ENCODE measurements at places on chromosomes 2 and 18.
A peak's percentile ranks its signal among the peaks of the same experiment; 100 is the strongest.

GRCh38 chr18:24593401-24593800, 133.0 kb downstream of the HRH4 start:
- DNase-seq: no peak

DNA sequence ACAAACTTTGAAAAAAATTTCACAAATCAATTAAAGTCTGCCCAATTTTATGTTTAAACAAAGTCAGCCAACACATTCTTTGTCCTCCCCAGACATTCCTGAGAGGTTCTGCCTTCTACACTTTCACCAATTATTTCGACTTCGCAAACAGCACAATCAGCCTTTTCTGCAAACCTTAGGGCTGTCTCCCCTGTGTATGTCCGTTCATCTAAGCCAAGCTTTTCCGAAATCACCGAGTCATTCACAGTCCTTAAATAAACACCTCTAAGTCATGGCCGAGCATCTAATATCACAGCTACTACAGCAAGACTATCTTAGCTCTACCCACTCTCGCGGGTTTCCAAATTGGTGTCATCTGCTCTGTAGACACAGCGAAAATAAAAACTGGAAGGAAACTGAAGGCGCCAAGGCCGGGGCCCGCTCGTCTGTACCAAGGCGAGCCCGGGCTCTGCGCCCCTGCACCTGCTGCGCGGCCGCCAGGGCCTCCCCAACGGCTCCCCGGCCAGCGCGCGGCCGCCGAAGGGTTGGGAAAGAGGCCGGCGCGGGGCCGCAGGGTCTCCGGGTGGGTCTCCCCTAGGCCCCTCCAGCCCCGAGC, 730 bp downstream of the ODC1 start:
- DNase-seq: peak; percentile 88

DNA sequence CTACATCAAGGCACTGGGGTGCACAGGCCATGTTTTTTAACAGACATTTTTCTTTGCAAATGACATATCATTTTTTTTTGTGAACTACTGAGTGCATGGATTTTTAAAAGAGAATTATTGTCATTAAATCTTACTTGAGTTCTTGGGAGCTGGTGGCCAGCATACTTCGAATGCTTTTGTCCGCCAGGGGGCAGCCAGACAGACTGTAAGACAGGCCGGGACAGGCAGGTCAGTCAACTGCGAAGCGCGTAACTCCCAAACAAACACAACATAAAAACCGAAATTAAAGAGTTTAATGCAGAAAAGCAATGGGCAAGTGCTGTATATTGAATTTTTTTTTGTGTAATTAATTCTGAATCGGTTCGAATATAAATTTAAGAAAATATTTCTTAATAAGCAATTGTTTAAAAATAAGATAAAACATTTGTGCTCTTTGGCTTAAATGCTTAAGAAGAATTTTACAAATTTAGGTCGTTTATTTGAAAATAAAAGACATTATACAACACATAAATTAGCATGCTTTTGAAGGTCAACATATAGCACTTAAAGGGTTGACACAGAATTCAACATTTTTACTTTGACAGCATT, 142.2 kb upstream of the PXDN start:
- DNase-seq: no peak

GRCh38 chr2:107078584-107078983, 192.6 kb upstream of the ST6GAL2 start:
- no peak for DNase-seq

GRCh38 chr2:226131299-226131784, 668.3 kb downstream of the IRS1 start:
- no peak for DNase-seq

GRCh38 chr18:69233465-69234054, 167.1 kb upstream of the DOK6 start:
- DNase-seq: no peak

DNA sequence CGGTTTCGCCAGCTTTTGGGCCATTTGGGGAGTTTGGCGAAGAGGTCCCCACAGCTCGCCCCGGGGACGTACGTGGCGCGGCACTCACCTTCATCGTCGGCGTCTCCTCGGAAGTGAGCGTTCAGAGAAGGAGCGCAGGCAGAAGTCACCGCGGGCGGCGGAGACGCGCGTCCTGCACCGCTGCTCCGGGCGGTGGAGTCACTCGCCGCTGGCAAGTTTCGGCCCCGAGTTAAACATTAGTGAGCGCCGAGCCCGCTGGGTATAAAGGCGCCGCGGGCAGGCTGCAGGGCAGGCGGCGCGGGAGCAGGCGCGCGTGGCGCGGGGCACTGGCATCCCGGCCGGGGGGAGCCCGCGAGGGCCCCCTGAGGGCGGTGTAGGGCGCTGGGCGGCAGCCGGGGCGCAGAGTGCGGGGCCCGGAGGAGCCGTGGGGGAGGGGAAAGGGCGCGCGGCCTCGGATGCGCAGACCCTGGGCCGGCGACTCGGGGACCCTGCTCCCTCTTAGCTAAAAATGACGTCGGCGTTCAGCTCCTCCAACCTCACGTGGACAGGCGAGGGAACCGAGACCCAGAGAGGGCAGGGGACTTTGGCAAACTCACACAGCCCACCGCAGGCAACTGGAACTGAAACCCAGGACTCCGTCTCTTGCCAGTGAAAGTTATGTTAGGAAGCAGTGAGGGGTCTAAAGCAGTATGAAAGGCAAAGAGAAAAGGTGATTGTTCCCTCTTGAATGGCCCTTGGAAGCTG, at the start of gene DPP4:
Gene DPP4 (minus strand): TSS at position 328 of the 744 bp plus-strand sequence. CDS start 234 bp downstream, at position 94.
- DNase-seq: no peak

- no peak for DNase-seq
Observed at GRCh38 chr2:143371616-143372015, 242.4 kb downstream of the ARHGAP15 start.

DNA sequence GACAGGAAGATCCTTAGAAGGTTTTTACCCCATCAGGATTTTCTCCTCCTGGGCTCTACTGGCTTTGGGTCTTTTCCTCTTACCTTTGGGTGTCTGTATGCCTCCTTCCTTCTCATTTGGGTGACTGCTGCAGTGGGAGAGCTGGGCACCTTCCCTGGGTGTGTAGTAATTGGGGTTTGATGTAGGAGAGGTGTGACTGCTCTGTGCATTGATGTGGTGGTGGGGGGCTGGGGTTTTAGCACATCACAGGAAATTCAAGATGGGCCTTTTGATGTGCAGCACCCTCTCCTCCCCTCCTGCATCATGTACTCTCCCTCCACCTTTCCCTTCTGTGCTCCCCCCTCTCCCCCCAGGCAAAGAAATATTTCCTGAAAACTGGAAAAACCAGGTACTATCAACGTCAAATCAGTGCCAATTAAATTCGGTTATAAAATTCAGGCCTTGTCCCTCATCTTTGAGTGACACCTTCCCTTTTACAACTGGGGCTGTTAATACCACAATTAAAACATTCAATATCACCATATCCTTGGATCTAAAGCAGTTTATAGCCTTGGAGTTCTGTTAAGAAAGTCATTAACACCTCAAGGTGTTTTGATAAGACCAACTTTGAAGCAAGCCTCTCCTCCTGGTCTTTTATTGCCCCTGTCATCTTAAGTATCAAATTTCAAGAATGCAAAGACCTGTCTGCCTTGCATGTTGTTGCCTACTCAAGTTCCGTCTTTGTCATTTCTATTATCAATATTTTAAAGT, 23.3 kb downstream of the EDAR start:
- DNase-seq: no peak

DNA sequence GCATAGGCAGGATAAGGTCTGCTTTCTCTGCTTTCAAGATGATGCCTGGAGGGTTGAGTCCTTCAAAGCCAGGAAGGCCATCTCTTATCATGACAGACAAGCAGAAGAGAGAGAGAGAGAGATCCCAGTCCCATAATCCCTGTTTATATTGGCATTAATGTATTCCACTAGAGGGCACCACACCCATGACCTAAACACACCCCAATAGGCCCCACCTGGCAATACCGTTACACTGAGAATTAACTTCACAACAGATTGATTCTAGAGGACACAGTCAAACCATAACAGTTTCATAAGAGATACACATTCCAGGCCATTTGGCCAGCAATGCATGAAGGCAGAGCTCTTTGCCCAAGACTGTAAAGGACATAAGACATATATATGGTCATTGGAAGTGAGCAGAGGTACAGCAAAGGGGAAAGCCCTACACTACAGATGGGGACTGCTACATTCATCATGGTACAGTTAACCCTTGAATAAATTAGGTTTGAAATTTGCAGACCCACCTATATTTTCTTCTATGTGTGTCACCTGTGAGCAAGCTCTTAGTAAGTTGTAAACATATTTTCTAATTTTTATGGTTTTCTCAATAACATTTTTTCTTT, 1516.1 kb downstream of the RPIA start:
- no peak for DNase-seq

GRCh38 chr2:70498528-70498927, 55.1 kb downstream of the TGFA start:
- no peak for DNase-seq

DNA sequence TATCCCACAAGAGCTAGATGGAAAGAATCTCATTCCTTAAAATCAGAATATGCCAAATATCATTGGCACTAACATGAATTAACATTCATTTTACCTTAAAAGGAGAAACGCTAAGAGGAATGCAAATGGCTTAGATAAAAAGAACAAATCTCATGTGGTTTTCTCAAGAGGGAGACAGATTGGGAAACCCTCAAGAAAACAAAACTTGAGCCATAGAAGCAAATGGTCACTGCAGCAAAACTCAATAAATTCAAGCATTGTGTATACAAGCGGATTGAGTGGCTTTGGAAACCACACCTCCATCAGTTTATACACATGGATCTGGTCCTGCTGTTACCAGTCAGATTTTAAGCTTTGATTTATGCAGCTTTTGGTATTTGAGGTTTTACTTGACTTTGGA, 1331.8 kb upstream of the ZEB2 start:
- DNase-seq: peak; percentile 4

DNA sequence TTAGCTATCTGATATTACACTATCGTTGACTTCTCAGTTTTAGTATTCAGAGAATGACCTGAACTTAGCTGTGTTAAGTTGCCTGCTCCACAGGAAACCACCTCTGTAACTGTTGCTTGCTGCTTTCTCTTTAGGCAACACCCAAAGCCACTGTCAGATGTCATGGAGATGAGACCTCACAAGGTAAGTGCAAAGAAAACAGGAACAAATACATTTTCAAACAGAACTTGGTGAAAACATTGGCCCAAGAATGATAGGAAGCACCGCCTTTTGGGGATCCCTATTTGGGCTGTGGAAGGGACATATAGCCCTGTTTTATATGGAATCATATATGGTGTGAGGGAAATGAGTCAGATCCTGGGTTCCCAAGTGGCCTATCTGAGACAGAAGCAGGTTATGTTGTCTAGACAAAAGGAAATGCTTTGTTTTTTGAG, 143.4 kb downstream of the UBE2E3 start:
- DNase-seq: no peak

DNA sequence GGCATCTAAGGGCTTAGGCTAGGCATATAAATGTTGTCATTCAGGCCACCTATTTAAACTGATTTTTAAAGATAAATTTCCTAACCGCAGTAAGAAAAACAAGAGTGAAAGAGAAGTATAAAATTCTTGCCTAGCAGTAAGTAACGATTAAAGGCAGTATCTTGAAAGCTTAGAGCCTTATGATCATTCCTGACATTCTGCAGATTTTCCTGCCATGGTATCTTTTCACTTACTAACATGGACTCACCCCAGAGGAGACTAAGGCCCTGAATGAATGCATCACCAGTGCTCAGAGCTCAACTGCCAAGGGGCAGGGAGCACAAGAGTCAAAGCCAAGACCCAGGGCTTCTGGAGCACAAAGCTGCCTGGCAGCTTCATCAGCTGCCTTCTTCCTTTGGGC, 133.1 kb downstream of the GCA start:
- no peak for DNase-seq

- no peak for DNase-seq
Observed at GRCh38 chr18:78625847-78626246, 353.8 kb upstream of the SALL3 start.

GRCh38 chr18:10161315-10161714, 247.5 kb downstream of the VAPA start:
- no peak for DNase-seq

DNA sequence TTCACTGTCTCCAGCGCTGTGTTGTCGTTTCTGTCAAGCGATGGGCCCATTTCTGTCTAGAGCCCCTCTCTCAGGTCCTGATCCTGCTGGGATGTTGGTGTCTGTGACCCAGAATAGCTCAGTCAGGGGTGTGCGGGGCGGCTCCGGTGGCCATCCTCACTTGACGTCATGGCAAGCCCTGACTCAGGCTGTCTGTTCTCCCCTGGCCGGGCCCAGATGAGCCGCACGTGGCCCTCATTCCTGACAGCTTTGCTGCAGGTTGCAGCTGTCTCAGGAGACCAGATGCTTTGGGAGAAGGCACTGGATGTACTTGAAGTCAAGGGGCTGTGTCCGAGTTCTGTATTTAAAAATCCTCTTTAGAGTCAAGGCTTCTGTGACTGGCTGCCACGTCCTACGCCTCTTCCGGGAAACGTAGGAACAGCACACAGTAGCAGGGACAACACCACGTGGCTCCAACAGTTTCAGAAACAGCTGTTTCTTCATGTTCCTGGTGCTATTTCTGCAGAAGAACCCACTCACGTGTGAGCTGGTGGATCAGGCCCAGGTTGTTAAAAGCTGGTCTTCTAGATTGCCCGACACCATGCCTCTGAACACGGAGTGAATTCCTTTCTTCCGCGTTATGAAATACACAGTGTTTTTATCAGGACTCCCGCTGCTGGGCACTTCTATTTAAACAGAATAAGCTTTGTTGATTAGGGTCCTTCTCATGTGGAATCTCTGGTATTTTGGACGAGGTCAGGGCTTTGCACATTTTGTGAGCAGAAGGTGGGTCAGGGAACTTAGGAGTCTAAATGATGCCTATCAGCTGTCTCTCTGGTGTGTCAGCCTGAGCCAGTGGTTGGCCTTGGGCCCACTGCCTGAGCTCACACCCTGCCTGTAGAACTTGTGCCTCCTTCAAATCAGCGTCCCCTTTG, 28.3 kb upstream of the NTSR2 start:
- DNase-seq: no peak

- DNase-seq: no peak
Observed at GRCh38 chr2:181946444-181947127, 39.1 kb upstream of the PPP1R1C start.

- DNase-seq: no peak
Observed at GRCh38 chr18:77110936-77111335, 21.6 kb downstream of the MBP start.

- DNase-seq: peak; percentile 75
Observed at GRCh38 chr2:212173331-212173730, 365.3 kb downstream of the ERBB4 start.

- peak; percentile 71 for DNase-seq
Observed at GRCh38 chr2:186129767-186130581, 356.1 kb upstream of the ZC3H15 start.

- no peak for DNase-seq
Observed at GRCh38 chr2:173456960-173457359, 102.3 kb downstream of the CDCA7 start.

Measured in NCI-H1417 (cell line).